ENCODE measurements at places on chromosomes 16 and 17.
A peak's percentile ranks its signal among the peaks of the same experiment; 100 is the strongest.

- ATAC-seq = peak; percentile 40
Observed at GRCh38 chr17:41678411-41678906, 10.2 kb upstream of the EIF1 start.

- ATAC-seq = no peak
Observed at GRCh38 chr17:67422897-67423296, 45.8 kb downstream of the PITPNC1 start.

DNA sequence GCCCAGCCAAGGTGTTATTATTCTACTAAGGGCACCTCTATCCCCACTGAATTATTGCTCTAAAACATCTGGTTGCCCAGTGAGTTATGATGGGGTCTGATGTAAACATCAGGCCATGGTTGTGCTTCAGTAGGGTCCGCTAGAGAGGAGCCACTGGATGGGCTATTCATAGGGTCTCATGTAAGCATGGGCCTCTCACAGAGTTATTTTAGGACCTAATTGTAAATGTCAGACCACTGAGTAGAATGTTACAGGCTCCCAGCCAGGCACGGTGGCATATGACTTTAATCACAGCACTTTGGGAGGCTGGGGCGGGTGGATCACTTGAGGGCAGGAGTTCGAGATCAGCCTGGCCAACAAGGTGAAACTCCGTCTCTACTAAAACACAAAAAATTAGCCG is 5.3 kb downstream of the RAPGEFL1 start:
- ATAC-seq = no peak

GRCh38 chr16:11212798-11213196 is 43.2 kb downstream of the SOCS1 start:
- no peak for ATAC-seq

GRCh38 chr16:739560-740458 is 988 bp downstream of the CIAO3 start:
- no peak for ATAC-seq

- no peak for ATAC-seq
Observed at GRCh38 chr16:54335230-54335629, 48.6 kb upstream of the IRX3 start.

DNA sequence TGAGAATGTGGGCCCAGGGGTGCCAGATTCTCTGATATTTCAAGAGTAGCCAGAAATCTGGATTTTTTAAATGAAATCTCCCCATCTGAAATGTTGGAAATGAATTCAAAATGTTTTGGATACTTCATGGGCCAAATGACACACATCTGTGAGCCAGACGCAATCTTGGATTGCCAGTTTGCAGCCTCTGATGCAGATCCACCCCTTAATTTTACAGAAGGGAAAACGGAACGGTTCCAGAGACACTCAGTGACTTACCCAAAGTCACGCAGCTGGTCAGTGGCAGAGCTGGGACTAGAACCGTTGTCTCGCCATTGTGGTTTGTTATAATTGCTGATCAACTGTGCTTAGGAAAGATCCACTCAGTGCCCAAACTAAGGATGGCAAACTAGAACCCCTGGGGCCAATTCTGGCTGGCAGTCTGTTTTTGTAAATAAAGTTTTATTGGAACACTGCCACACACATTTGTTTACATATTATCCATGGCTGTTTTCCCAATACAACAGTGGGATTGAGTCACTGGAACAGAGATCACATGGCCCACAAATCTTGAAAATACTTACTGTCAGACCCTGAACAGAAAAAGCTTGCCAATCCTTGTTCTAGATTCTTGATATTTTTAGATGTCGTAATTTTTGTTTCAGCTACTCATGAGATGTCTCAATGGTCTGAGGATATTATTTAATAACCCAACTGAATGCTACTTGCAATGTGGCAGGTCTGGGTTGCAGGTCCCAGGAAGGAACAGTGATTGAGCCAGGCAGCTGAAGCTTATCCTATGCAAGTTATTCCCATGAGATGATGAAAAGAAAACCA is 143.8 kb downstream of the AXIN2 start:
- ATAC-seq = no peak

DNA sequence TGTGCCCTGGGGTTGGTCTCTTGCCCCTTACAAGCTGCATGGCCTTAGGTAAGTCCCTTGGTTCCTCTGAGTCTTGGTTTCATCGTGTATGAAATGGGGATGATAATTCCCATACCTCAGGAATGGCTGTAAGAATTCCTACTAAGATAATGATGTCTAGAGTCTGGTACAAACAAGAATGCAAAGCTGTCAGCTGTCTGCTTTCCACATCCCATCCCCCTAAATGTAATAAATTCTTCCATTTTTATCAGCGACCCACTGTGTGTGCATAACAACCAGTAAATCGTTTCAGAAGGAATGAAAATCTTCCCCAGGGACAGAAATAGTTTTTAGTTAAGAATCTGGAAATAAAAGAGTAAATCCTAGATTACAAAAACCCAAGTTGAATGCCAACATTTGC is 95.4 kb downstream of the CPPED1 start:
- no peak for ATAC-seq

GRCh38 chr17:15267996-15268395 is 2.9 kb upstream of the PMP22 start:
- no peak for ATAC-seq

DNA sequence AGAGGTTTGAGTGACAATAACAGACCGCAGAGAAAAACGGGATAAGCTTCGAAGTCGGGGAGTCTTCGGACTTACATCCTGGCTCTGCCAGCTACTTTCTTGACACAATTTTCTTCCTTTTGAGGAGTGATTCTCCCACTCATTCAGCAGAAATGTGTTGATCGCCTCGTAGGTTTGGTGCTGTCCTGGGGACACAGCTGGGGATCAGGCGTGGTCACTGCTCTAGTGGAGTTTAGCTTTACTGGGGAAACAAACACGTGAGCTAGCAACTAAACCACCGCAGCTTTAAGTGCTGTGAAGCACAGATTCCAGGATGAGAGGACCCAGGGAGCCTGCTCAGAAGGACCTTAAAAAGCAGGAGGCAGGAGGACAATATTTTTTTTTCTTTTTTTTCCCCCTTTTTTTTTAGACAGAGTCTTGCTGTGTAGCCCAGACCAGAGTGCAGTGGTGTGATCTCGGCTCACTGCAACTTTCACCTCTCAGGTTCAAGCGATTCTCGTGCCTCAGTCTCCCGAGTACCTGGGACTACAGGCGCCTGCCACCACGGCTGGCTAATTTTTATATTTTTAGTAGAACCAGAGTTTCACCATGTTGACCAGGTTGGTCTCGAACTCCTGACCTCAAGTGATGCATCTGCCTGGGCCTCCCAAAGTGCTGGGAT is 858 bp downstream of the NUBP1 start:
- peak; percentile 31 for ATAC-seq

DNA sequence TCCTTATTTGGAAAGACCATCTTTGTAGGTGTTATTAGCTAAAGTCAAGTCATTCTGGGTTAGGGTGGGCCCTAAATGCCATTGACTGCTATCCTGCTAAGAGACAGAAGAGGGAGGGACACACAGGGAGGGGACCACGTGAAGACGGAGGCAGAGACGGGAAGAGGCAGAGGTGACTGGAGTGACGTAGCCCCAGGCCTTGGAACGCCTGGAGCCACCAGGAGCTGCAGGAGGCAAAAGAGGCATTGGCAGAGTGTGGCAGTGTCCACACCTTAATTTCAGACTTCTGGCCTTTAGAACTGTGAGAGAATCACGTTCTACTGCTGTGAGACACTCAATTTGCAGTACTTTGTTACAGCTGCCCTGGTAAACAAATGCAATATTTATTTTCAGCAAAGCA is 13.3 kb downstream of the AFMID start:
- no peak for ATAC-seq

GRCh38 chr17:82931699-82932517 is 92.1 kb upstream of the ZNF750 start:
- ATAC-seq = peak; percentile 79

- no peak for ATAC-seq
Observed at GRCh38 chr17:68391561-68392268, 65.6 kb downstream of the WIPI1 start.

GRCh38 chr17:3554440-3554839 is 3.2 kb downstream of the TRPV3 start:
- ATAC-seq = no peak

- peak; percentile 24 for ATAC-seq
Observed at GRCh38 chr16:80666378-80667250, 125.8 kb downstream of the DYNLRB2 start.

GRCh38 chr16:85752511-85753420 is 1.9 kb upstream of the C16orf74 start:
- ATAC-seq = no peak

- no peak for ATAC-seq
Observed at GRCh38 chr16:67084345-67085028, 25.3 kb upstream of the PHAF1 start.

GRCh38 chr16:9091867-9092281 is 430 bp downstream of the HAPSTR1 start:
- ATAC-seq = no peak

- ATAC-seq = peak; percentile 92
Observed at GRCh38 chr17:16516594-16517051, 24.6 kb upstream of the LRRC75A start.

All from motor neuron (in vitro differentiated cells).